ENCODE measurements at places on chromosomes 4 and X.

DNA sequence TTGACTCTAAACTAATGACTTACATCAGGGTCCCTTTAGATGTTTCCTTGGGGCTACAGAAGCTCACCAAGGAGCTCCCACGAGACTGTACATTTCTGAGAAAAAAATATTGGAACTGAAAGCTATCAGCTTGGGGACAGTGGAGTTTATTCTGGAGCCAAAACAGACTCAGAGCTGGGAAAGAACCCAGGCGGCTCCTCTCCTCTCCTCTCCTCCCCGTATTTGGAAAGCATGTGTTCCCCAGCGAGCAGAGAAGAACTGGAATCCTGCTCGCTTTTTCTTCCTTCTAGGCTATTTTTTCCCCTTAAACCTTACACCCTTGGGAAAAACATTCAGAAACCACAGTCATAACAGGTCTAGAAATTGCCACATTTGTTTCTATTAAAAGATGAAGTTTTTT lies 4.3 kb upstream of the MAP7D3 start:
- DNase-seq, result no peak

DNA sequence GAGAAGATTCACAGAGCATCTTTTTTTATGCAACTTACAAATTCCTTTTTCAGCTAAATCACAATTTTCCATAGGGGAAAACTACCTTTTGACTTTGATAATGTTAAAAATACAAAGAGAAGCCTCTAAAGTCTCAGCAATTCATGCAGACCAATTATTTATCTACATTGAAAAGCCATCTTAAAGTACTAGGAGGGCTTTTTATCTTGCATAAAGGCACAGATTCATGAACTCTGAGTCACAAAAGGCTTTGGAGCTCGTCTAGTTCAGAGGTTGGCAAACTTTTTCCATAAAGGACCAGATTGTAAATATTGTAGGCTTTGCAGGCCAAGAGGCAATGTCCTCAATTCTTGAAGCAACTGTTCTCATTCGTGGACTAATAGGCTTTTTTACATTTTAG lies 210.4 kb upstream of the HDX start:
- DNase-seq, result no peak

- DNase-seq, result no peak
Measured at GRCh38 chr4:150385606-150386005, 196.3 kb upstream of the MAB21L2 start.

- no peak for DNase-seq
Measured at GRCh38 chr4:40856840-40857362, 107.1 kb downstream of the NSUN7 start.

DNA sequence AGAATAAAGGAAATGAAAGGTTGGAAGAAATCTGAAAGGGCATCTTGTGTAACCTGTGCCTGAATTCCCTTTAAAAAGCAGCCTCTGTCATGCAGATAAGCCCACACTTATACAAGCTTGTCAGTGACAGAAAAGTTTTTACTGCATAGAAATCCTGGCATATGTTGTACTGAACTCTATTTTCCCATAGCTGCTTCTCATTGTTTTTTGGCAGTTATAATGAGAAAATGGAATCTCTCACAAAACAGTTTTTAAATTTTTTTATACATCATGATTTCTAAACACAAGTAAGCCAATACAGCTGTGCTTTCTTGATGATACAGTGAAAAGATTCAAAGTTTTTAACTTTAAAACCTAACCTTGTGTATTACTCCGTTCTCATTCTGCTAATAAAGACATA lies 511.4 kb upstream of the ARX start:
- DNase-seq, result no peak

DNA sequence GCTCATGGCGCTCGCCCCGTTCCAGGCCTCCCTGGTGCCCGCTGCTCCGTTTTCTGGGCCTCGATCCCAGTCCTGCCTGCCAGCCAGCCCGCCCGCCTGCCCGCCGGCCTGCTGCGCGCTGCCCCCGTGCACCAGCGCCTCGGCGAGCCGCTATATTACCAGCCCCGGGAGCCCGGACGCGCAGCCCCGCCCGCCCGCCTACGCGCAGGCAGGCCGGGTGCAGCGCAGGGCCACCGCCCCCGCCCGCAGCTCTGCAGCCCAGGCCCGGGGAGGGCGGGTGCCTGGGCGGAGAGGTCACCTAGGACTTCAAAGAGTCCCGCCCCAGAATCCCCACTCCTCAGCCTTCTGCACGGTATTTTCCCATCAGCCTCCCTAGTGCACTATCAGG lies at the start of gene MAOB:
TSS of gene MAOB (minus strand) at position 157 of the 388 bp plus-strand sequence. CDS start at position 6, 151 bp downstream.
- no peak for DNase-seq

DNA sequence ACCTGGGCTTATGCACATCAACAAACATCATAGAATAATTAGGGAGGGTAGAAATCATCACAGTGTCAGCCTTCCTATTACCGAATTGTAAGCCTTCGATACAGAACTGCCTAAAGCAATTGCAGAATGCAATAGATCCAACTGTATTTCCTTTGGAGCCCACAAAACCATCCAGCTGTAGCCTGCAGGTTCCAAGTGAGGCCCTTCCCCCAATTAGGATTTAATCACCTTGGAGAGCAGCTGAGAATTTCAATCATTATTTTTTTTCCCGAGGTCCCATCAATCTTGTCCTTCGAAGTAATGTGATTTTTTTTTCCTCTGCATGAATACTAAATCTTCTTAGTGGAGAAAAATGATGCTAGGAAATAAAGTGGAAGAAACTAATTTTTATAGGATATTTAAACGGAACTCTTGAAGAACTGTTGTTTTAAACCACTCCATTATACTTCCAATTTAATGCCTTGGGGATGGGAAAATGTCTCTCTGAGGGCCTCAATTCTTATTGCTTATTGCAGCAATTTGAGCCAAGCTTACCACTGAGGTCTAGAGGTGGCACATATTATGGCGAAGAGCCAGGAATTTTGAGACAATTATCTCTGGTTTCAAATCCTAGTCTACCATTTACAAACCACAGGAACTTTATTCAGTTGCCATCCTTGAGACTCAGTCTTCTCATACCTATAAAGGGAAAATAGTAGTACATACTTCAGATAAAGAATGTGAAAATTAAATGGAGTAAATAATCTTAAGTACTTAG lies 953.4 kb upstream of the IGFBP7 start:
- no peak for DNase-seq

GRCh38 chr4:42904986-42905385 lies 12.5 kb downstream of the GRXCR1 start:
- DNase-seq, result no peak

DNA sequence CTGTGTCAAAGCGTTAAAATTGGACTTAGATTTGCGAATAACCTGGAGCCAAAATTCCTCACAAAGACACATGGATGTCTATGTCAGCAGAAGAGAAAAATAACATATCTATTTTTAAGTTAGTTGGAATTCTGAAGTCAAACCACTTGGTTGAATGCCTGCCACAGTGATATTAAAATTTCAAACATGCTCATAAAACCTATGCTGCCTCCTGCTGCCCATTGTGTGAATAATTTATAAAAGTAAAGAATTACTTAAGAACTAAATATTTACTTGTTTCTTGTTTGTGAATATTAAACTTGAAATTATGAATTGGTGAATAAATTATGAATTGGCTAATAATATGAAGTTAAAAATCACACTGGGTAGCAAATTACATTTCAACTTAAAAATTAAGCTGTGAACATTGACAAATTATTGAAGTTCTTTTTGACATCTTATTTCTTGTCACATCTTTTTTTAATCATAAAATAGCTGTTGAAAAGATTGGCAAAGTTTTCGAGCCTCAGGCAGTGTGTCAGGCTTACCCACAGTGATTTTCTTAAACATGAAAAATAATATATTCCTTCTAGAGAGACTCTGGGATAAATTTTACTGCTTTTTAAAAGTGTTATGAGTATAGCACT lies 35.4 kb downstream of the FABP2 start:
- no peak for DNase-seq

DNA sequence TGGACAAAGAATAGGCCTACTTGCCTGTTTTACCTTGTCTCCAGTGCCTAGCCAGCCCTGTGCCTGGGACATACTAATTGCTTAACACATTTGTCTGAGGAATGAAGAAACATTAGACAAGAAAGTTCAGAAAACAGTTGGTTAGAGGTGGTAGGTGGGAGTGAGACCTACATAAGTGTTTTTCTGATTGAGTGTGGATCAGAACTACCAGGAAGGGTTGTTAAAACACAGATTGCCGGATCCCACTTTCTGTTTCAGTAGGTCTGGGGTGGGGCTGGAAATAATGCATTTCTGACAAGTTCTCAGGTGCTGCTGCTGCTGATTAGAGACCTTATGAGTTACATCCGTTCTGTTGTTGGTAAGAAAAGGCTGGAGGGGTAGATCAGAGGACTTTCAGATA lies 5.7 kb upstream of the JADE1 start:
- DNase-seq, result no peak

DNA sequence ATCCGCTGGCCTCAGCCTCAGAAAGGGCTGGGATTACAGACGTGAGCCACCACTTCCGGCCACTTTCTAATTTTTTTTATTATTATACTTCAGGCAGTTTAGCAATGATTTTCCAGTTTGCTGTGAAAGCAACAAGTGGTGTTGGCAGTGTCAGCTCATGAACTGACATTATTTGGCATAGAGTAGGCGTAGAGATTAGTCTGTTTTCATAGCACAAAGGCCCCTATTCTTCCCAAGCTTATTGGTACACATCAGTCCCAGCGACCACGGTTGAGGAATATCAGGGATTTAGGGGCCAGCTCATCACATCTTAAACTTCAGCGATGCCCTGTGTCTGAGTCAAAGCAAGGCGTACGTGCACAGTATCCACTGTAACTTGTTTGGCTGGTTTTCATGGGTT lies 53.0 kb upstream of the RASSF6 start:
- no peak for DNase-seq

DNA sequence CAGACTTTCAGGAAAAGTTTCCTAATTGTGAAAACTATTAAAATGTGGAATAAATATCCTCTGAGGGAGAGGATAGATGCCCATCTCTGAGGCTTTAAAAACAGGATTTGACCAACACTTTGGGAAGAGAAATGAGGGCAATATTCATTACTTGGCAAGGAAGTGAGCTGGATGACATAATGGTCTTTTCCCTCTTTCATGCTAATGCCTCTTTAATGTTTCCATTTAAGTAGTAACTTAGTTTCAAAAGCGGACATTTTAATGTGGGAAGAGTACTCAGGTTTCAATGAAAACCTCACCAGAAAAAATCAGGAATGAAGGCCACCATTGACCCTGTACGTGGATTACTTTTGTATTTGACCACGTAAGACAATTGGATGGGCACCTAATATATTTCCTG lies 503.3 kb downstream of the ANKRD50 start:
- DNase-seq, result no peak

DNA sequence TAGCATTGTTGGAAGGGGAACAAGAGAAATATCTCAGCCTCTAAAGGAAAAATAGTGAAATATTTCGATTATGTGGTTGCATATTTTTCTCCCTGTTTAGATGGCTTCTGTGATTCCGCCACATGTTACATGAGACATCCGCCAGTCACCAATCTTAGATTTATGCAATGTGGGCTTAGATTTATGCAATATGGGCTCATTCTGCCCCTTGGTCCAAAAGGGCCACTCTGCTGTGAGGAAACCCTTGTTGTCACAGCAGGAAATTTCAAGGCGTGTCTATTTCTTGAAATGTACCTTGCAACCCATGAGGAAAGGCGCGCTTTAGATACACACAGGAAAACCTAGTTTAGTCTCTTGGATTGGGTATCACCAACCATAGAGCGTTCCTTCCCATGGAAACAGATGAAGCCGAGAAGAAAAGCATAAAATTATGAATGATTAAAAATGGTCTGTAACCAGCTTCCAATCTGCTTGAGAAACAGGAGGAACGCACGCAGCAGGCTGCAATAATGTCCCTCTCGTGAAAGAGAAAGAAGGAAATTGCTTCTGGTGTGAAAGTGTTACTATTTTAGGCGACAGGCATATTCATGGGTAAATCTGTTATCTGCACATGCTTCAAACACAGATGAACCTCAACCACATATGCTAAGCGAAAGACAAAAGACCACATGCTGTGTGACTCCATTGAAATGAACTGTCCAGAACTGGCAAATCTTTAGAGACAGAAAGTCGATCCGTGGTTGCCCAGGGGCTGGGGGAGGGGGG lies 3.7 kb downstream of the RS1 start:
- no peak for DNase-seq

DNA sequence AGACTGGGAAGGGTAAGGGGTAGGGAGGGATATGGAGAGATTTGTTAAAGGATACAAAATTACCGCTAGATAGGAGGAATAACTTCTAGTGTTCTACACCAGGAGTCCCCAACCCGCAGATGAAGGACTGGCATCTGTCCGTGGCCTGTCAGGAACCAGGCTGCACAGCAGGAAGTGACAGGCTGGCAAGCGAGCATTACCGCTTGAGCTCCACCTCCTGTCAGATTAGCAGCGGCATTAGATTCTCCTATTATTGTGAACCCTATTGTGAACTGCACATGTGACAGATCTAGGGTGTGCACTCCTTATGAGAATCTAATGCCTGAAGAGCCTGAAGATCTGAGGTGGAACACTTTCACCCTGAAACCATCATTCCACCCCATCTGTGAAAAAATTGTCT lies 27.9 kb upstream of the BBS7 start:
- no peak for DNase-seq

DNA sequence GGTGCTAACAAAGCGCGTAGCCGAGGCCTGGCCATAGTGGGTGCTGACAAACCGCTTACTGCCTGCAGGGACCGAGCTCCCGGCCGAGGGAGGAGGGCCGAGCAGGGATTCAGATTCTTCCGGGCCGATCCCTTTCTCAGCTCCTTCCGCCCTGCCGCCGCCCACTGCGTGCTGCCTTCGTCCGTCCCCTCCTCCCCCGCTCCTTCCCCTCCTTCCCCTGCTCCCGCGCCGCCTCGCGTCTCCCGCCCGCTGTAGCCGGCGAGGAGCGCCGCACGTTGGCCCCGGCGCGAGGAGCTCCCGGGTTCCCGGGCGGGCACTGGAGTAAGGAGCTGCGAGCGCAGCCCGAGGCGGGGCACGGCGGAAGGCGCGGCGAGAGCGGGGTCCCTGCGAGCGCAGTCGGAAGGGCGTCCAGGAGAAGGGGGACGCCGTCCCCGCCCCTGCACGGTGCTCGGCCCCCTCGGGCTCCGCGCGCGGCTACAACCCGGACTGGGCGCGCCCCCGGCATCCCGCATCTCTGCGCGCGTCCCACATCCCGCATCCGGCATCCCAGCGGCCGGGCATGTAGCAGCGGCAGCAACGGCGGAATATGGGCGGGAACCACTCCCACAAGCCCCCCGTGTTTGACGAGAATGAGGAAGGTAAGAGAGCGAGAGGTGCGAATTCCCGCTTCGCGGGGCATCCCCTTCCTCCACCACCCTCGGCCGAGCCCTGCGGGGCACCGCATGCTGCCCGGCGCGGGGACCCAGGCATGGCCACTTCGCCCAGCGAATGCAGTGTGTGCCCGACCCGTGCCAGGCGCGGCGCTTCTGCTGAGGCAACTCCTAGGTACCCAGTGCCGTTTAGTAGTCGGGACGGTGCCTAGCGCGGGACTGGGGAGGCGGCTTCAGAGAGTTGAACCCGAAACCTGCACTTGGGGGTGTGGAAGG lies at the start of gene STK32B:
TSS of gene STK32B (plus strand) at position 203 of the 926 bp plus-strand sequence.
- no peak for DNase-seq
